ENCODE measurements at places on chromosomes 2 and 18.

- DNase-seq, result no peak
Measured at GRCh38 chr2:128378231-128379020, 59.8 kb upstream of the HS6ST1 start.

DNA sequence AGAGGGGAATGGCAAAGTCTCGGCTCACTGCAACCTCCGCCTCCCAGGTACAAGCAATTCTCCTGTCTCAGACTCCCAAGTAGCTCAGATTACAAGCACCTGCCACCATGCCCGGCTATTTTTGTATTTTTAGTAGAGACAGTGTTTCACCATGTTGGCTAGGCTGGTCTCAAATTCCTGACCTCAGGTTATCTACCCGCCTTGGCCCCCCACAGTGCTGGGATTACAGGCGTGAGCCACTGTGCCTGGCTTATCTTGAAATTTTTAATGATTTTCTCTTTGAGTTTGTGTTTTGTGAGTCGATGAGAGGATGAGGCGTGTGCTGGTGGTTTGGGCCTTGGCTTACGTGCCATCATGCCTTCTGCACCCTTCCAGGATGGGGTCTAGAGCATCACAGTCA lies 101.3 kb upstream of the ST3GAL5 start:
- no peak for DNase-seq

DNA sequence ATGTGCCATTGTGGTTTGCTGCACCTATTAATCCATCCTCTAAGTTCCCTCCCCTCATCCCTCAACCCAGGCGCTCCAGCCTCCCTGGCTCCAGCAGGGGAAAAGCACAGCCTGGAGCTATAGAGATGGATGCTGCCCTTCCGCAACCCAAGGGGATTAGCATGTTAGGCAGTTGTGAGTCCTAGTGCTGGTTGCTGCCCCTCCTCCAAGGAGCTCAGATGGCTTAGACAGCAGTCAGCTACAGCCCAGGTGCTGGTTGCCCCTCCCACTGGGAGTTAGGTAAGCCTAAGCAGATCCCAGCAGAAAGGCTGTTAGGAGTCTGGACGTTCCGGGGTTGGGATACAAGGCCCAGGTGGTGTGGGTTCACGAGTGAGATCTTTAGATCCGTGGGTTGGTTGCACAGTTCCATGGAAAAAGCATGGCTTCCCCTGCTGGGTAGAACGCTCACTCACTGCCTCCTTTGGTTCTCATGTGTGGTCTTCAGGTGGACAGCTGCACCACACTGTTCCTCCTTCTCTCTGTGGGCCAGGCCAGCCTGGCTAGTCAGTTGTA lies 446.1 kb downstream of the ZNF804A start:
- no peak for DNase-seq

GRCh38 chr18:3305933-3306332 lies 44.0 kb downstream of the MYL12B start:
- no peak for DNase-seq

DNA sequence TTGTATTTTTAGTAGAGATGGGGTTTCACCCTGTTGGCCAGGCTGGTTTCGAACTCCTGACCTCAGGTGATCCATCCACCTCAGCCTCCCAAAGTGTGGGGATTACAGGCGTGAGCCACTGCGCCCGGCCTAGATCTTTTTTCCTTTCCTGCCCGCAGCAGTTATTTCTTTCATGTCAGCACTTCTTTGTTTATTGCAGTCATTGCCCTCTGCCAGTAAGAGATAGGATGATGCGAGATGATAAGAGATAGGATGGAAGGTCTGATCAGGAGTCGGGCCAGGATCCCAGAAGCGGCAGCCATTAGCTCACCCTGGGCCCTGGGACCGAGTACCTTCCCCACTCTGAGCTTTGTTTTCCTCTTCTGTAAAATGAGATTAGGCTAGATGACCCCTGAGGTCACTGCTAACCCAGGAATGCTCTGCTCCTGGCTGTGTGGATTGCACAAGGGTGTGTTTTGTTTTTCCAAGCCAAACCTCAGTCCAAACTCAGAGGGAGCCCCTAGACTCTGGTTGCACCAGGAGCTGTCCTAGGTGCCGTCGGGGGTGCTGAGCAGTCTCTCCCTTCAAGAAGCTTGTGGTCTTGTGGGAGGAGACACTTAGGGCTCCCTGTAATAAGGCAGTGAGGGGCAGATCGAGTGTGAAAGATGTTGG lies 63.3 kb downstream of the LPIN1 start:
- DNase-seq, result no peak

GRCh38 chr2:231306791-231307393 lies 88.6 kb upstream of the B3GNT7 start:
- no peak for DNase-seq

- no peak for DNase-seq
Measured at GRCh38 chr2:15152382-15152781, 408.8 kb downstream of the NBAS start.

All from GM12891 (cell line).